CD4-positive, alpha-beta T cell treated with Interleukin-1 beta for 1 hour (primary cell): ENCODE measurements at places on chromosomes 3 and 15.

GRCh38 chr15:27412415-27412814 lies 441.4 kb downstream of the GABRG3 start:
- no peak for DNase-seq

DNA sequence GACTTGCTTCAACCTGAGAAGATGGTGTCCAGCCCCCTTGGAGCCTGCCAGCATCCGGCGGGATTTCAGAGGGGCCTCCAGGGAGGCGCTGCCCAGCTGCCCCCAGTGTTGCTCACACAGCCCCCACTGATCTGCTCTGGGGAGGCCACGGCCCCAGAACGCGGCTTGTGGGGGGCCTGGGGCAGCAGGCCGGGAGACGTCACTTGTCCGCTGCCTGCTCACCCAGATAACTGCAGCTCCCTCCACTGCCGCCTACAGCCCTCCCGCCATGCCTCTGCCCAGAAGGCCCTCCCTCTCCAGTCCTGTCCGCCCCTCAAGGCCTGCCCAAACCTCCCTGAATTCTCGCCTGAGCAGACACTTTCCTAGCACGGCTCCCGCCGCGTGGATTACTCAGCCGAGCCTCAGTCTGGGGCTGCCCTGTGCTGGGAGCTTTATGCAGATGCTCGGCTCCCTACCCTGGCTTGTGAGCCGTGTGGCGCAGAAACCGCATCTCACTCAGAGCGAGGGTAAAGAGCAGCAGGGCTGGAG lies 17.2 kb upstream of the ADIPOQ start:
- no peak for DNase-seq

DNA sequence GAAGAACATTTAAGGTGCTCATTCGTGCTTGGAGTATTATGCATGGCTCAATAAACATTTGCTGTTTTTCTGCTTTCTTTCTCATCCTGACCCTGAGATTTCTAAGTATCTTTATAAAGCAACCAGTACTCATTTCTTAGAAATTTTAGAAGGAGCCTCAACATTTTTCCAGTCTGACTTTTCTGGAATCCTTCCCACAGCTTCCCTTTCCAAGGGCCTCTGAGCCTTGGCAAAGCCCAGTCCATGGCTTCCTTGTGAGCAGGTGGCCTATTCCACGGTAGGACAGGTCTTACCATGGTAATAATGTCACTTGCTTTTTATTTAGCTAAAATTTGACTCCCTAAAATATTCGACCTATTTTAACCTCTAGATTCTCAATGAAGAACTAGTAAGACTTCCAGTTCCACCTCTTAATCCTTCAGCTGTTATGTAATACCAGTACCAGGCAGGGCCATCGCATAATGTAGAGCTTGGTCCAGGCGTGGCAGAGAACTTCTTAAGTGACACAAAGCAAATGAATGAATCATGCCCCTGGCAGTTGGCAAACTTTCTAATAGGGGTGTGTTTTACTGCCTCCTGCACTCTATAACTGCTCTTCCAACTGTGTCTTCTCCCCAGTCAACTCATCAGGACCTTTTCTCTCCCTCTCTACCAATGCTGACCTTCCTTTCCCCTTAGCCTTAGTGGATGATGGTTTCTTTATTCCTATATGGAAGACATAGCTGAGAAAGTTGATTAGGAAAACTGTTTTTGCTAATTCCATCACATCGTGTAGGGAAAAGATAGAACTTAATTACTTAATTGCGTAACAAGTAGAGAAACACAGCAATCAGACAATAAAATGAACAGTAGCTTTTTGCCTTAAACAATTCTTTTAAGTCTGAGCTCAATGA lies 894 bp upstream of the TM4SF4 start:
- DNase-seq = peak; percentile 44

- peak; percentile 5 for DNase-seq
Measured at GRCh38 chr3:197428117-197428801, 127.5 kb downstream of the BDH1 start.

GRCh38 chr3:185623939-185624665 lies 38.0 kb downstream of the SENP2 start:
- no peak for DNase-seq

DNA sequence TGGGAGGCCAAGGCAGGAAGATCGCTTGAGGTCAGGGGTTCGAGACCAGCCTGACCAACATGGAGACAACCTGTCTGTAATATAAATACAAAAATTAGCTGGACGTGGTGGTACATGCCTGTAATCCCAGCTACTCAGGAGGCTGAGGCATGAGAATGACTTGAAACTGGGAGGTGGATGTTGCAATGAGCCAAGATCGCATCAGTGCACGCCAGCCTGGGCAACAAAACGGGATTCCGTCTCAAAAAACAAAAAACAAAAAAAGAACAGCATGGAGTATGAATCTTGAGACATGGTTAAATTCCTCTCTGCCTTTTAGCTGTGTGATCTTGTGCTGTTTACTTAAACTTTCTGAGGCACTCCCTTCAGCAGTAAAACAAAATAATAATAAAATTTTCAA lies 244.9 kb downstream of the FGF12 start:
- no peak for DNase-seq

- no peak for DNase-seq
Measured at GRCh38 chr15:61018953-61019352, 210.1 kb downstream of the RORA start.

GRCh38 chr3:126431103-126431534 lies 36.4 kb downstream of the CFAP100 start:
- no peak for DNase-seq

DNA sequence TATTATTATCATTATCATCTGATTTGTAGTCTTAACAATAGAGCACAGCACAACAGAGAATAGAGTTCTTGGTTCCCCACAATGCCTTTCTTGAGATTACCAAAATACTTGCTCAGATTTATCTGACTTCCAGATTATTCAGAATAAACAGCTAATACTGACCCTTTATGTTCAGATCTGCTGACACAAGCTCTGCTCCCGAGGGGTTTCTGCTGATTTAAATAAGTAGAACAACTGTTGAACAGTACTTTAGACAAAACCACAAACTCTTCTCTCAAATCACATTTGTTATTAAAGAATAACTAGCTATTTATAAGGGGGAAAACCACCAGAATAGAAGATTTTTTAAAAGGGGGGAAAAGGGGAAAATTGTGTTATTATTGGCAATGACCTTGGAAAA lies 380.2 kb upstream of the ATP11B start:
- DNase-seq = no peak

DNA sequence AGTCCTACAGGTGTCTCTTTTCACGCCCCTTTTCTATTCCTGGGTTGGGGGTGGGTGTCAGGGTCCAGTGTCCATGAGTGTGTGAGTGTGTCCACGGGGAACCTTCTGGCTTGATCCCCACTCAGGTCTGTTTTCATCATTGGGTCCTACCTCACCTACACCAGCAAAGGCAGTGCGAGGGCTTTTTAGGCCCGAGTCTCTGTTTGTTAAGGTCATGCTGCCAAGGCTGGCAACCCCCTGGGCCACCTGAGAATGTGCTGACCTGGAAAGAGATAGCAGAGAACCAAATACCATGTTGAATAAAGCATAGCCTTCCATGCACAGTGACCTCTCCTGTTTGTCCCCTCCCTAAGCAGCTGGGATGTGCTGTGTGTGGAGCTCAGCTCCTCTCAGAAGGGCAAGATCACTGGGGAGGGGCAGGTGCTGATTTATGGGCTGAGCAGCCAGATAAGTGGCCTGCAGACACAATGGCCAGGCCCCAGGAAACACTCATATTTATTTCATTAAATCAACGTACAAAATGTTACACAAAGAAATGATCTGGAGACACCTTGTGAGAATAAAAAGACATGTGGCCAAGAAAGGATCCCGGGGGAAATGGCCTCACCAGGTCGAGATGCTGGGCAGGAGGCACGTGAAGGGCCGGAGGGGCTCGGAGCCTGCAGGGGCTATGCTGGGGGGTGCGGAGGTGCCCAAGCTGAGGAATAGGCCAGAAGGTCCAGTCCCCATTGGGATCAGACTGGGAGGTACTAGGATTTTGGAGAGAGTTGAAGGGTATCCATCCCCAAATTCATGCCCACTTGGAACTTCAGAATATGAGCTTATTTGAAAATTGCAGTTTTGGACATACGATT lies 36.1 kb downstream of the RAB6B start:
- DNase-seq = no peak

DNA sequence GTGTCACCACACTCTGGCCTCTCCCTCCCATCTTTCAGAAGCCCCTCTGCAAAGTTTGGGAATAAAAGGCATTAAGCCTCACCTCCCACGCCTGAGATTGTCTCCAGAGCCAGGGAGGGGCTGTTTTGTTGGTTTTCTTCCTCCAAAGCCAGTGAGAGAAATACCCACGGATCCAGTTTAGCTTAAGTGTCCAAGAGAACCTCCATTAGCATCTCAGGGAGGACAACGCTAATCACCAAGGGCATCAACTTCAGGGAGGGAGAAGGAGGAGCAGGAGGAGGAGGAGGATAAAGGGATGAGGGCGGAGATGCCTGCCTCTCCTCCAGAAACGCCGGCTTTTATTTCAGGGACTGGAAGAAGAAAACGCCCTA lies 101.6 kb downstream of the SRGAP3 start:
- DNase-seq = no peak

DNA sequence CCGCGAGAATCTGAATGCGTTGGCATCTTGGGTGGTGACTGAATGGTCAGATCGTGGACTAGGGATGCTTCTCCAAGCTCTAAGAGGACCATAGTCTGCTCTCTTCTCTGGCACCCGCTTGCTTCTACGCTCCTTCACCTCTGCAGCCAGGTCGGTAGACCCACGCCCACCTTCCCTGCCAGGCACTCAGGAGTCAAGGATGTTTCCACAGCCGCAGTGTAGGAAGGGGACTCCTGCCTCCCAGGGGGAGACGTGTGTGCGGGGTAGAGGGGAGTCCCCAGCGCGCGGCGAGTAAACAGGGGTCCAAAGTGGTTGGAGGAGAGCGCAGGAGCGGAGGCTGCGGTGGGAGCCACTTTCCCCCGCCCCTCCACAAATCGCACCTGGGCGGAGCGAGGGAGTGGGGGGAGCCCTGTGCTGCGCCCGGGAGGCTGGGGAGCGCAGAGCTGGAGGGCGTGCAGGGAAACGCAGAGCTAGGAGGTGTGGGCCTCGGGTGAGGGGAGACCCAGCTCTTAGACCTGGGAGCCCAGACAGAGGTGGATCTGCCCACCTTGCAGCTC lies 1.7 kb downstream of the LRRC3B start:
- no peak for DNase-seq

DNA sequence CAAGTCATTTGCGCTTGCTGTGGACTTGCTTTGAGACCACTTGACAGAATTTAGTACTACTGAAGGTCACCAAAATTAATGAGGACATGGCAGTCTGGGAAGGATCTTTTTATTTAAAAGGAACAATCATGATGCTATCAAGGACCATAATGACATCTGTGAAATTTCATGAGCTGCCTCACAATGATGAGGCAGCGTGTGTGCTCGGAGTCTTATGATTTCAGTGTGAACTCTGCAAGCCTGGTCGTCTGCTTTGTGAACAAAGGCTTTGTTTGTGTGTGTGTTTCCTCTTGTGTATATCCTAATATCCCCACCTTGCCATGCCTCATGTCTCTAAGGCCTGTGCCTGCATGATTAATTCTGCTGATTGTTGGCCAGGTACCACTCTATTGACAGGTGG lies 46.7 kb downstream of the RAD54L2 start:
- no peak for DNase-seq

DNA sequence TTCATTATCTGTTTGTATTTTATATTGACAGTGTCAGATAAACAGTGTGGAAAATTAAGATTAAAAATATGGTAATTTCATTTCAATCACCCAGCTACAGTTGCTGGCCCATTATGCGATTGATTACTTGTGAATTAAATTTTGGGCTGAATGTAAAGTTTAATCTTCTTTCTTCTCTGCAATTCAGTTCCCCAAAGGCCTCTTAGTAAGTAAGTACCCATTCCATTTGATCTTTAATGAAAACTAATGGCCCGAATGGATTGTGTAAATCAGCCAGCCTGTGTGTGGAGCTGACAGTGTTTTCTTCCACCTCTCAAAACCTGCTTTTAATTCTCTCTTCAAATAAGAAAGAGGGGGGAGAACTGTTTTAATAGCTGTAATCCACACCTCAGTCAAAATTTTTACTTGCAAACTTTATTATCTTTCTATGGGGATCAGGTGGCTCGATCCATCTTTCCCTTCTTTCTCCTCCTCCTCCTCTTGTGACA lies 307.1 kb downstream of the IL20RB start:
- no peak for DNase-seq

DNA sequence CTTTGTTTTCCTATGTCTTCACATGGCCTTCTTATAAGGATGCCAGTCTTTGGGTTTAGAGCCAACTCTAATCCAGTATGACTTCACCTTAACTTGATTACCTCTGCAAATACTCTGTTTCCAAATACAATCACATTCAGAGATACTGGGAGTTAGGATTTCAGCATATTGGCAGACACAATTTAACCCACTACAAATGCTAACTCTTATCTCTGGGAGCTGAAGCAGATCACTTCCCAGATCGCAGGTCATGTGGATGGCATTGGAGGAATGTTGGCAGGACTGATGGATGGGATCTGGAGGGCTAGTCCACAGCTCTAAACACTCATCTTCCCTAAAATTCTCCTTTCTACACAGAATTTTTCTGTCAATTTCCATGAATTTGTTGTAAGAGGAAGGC lies 46.2 kb upstream of the ADGRG7 start:
- no peak for DNase-seq

- peak; percentile 81 for DNase-seq
Measured at GRCh38 chr3:58332575-58333188, at the start of gene PXK. TSS of gene PXK (plus strand) at chr3:58332892. CDS start at chr3:58332989, 97 bp downstream.

- no peak for DNase-seq
Measured at GRCh38 chr3:46085421-46086082, 58.3 kb upstream of the XCR1 start.

DNA sequence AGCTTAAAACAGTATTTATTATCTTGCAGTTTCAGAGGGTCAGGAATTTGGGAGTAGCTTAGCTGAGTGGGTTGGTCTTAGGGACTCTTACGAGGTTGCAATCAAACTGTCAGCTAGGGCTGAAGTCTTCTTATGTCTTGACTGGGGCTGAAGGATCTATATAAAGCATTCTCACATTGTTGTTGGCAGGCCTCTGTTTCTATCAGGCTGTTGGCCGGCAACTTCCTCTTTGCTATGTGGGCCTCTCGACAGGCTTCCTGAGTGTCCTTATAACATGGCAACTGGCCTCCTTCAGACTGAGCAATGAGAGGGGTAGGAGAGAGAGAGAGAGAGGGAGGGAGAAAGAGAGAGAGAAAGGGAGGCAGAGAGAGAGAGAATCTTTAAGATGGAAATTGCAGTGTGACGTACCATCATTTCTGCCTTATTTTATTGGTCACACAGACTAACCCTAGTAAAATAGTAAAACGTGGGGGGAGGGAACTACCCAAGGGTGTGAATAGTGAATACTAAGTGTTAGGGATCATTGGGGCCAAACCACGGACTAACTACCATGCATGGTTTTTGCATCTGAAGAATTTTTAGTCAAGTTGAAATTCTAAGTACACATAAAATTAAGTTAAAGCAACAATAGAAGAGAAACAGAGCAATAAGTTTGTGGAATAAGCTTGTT lies 16.1 kb downstream of the FGF7 start:
- DNase-seq = no peak

DNA sequence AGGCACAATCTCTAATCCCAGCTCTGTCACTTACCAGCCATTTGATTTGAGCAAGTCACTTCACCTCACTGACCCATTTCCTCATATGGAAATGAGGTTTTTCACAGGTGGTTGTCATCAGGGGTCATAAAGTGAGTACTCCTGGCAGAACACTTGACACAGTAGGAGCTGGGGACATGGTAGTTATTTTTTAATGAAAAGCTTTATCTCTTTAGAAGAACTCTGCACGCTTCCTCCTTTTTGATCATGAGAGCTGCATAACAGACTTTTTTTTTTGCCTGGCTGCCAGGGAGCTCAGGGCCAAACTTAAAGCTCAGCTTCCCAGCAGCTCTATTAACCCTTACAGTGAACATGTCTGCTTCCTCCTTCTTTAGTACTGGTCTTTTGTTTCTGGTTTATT lies 8.4 kb downstream of the VWA5B2 start:
- DNase-seq = no peak

GRCh38 chr3:81743096-81744025 lies 18.1 kb downstream of the GBE1 start:
- no peak for DNase-seq
